Activated CD8-positive, alpha-beta memory T cell treated with anti-CD3 and anti-CD28 coated beads for 1 hour (primary cell): ENCODE measurements at places on chromosomes 6 and 20.

DNA sequence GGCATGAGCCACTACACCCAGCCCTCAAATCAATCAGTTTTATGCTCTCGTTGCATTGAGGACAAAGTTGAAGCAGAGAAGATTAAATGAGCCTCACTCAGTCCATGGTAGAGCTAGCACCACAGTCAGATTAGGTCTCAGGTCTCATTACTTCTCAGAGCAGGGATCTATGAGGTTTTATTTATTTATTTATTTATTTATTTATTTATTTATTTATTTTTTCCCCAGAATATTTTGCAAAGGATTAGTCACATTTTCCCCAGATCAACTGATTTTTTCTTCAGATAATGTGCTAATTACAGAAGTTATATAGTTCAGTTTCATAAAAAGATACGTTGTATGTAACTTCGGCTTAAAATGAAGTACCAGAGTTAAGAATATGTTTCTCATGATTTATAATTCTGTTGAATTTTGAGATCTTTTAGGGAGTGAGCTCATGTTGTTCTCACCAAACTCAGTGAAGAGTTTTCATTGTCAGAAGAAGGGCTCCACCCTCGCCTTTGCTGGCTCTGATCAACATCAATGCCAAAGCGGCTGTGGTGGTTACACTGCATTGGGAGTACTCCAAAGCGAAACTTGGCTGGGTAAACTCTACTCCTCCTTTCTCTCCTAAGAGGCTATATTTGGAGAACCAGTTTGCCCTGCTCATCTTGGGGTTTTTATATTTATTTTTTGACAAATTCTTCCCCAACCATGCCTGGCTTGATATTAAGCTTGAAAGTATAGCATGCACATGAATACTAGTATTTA is 12.9 kb upstream of the ID4 start:
- DNase-seq: no peak

- DNase-seq: no peak
Observed at GRCh38 chr6:144722925-144723324, 437.8 kb downstream of the UTRN start.

- DNase-seq: no peak
Observed at GRCh38 chr6:158906926-158907325, 87.8 kb upstream of the EZR start.

DNA sequence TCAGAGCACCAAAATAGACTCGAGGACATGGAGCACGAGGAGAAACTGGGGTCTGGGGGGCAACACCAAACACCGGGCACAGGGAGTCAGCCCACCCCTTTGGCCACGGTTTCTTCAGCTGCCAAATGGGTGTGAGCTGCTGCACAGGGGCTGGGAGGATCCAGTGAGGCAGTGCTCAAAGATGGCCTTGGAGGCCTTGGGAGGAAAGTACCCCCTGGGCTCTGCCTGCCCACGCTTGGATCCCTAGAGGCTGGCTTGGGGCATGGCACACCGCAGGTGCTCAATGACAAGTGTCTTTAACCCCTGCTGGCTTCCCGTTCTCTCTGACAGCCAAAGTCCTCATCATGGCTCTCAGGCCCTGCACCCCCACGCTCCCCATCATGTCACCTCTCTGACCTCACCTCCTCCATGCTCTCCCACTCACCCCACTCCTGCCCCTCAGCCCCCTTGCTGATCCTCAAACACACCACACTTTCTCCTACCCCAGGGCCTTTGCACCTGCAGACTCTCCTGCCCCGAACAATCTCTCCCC is 190.3 kb downstream of the ANKRD60 start:
- no peak for DNase-seq

- DNase-seq: no peak
Observed at GRCh38 chr6:167130712-167131684, 8.1 kb downstream of the CCR6 start.

DNA sequence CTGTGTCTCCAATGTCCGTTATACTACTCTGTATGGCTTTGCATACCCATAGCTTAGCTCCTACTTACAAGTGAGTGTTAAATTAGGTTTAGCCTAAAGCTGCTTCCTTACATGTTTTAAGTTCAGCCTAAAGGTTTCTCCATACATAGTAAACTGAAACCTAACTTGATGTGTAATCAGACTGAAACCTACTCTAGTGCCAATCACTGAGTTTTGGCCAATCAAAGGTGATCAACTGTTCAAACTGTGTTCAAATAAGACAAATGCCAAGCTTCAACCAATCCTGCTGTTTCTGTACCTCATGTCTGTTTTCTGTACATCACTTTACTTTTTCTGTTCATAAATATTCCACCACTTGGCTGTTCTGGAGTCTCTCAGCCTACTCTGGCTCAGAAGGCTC is 20.0 kb downstream of the HLA-DOA start:
- no peak for DNase-seq

DNA sequence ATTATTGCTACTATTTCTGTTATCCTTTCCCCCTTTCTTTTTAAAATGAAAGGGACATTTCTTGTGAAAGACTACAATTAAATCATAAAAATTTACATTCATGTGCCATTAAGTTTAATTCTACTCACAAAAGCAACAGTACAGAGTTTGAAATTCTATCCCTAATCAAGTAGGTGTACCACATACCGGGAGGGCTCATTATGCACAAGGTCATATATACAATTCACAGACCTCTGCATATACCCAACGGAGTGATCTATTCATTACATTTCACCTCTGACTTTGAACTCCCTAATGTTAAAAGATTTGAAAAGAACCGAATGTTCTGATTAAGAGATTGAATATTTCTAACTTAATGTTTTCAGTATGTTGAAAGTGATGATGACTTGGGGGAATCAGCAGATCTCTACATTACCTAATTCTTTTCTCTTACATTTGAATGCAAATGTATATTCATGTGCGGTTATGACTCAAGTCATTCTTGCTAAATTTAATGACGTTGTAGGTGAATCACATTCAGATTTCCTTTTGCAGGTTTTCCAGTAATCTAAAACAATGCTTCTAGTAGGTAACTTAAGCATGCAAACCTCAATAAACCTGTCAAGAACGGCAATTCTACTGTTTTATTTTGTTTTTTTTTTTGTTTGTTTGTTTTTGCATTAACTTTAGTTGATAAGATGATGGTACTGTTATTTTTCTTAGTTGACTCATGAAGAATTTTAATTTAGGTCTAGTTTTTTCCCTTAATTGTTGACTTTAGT is 7.3 kb downstream of the EYA4 start:
- no peak for DNase-seq

DNA sequence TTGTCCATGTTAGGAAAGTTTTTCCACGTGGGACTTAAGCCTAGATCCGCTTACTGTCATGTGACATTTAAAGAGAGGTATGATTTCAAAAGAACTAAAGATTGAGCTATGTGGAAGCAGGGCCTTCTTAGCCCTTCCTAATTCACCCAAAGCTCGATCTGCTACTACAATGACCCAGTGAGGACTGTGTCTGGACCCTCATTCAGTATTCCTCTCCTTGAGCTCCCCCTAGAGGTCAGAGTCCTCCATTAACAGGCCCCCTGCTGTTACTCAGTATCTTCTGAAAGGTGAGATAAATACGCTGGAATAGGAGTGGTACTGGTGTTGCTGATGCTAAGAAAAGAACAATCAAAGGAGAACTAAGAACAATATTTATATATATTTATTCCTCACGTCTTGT is 414.0 kb downstream of the GJA1 start:
- DNase-seq: no peak

DNA sequence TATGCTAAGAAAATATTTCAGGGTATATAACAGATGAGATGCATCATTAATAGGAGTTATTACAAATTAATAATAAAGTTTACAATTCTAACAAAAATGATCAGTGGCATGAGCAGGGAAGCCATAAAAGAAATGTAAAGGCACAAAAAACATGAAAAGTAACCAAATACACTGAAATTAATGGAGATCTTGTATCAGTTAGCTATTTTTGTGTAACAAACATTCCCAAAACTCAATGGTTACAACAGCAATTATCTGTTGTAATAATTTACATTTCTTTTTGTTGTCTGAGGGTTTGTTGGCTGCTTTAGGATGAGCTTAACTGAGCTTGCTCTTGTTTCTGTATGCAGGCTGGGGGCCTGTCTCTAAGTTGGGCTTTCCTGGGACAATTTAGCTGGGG is 104.3 kb upstream of the AHI1 start:
- no peak for DNase-seq

DNA sequence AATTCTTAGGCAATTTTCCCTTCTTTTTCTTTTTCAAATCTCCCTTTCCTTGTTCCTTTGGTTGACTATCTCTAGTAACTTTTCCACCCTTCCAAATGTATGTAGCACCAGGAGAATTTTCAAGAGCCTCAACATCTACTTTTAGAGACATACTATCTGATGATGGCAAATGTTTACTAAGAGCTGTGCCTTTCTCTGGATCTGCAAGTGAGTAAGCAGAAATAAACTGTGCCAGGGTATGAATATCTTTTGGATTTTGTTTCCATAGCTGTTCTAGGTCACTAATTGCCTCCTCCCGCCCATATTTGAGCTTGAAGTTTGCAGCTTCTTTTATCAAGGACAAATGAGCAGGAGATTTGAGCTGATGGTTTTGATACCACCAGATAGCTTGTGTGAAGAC is 69.5 kb downstream of the GTF2H5 start:
- DNase-seq: no peak

- peak; percentile 41 for DNase-seq
Observed at GRCh38 chr6:30463651-30464618, 25.4 kb upstream of the HLA-E start.

GRCh38 chr20:23753589-23753988 is 2.9 kb upstream of the CST1 start:
- DNase-seq: no peak

GRCh38 chr6:137811916-137812553 is 55.0 kb upstream of the TNFAIP3 start:
- no peak for DNase-seq

GRCh38 chr20:23212011-23212410 is 125.9 kb upstream of the CD93 start:
- DNase-seq: no peak

DNA sequence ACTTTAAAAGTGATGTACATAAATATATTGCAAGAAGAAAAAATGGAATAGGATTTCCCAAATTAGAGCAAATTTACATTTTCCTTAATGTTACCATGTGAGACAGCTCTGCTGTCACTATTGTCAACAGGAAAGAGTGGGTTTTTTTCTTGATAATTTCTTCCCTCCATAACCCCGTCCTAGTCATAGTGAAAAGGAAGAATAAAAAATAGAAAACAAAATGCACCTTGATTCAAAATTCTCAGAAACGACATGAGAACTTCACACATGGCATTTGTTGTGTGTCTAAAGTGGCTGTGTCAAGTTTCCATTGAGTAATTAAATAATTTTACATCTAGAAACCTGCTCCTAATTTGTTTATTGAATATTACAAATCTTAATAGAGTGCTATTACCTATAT is 945.2 kb upstream of the SLC35B3 start:
- no peak for DNase-seq

GRCh38 chr6:34239893-34240292 is 3.2 kb downstream of the HMGA1 start:
- no peak for DNase-seq

DNA sequence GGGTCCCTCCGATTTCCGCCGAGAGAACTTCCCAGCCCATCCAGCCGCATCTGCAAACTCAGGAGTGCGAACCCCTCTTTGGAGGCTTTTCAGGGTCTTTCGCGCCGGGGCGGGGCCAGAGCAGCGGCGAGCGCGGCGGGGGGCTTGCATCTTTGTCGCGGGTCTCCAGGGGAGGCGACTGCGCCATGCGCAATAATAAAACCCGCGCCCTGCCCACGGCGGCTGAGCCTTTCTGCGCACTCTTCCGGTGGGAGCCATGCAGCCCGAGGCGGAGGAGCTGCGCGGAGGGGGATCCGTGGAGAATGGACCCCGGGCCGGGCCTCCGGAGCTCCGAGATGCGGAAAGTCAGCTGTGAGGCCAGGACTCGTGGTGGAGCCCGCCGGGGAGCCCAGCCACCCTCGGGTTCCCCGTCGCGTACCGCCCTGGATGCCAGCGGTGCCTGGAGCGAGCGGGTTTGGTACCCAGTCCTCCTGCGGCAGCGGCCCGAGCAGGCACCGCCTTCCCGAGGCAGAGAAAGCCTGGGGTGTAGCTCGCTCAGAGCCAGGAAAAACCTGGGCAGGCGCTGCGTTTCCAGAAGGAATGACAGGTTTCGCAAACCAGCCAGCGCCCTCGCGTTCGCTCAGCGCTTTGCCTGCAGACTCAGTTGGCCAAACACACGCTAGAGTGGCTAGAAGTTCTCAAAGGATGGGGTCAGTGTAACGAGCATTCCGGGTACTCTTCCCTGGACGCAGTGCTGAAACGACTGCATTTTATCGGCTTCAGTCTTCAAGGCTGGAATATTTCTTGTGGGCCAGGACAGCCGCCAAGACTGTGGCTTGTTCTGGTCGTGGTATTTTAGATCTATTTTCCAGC is 1.2 kb downstream of the AKAP12 start:
- DNase-seq: no peak

DNA sequence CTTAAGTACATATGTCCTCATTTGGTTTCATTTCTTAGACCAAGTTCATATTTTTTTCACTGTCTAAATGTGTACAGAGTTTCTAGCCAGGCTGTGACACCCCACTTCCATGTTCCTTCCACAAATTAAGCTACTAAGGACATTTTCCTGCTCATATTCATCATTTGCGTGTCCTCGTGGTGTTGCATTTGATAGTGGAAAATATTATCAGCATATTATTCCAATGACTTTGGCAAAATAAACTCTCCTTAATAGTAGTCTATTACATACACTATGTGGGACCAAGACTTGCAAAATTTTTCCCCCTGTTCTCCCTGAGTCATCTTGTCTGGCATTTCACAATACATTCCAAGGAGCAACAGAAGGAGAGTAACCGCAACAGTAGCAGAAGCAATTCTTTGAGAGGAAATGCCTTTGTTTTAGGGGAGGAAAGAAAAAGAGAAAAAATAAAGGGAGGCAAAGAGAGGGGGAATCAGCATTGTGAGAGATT is 599.2 kb downstream of the COL12A1 start:
- no peak for DNase-seq

DNA sequence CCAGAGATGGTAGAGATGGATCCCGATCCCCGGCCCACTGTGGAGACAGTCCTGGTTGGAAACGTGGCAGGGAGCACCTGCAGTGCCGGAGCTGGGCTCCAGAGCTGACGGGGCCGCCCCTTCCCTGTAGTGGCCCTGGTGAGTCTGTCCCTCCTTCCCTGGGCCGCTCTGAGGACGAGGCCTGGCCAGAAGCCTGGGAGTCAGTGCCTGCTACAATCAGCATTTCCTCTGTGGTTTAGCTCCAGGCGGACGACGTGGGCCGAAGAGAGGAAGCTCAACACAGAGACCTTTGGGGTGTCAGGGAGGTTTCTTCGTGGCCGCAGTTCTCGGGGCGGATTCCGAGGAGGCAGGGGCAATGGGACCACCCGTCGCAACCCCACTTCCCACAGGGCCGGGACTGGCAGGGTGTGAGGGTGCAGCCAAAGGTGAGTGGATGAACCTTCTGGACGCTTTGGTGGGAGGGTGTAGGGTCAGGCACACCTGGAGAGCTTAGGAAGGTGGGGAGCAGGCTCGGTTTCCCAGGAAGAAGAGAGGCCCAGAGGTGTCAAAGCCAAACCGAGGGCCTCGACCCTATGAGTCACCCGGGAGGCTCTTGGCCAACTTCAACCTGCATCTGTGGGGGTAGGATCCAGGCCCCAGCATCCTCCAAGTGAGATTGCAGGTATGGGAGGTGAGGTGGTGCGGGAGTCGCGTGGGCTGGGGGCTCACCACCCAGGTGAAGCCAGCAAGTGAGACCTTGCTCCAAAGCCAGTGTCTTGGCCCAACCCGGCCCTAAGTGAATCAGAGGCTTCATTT is 9.9 kb downstream of the PSMA7 start:
- no peak for DNase-seq

GRCh38 chr6:20655317-20655716 is 121.1 kb downstream of the CDKAL1 start:
- DNase-seq: no peak
